ENCODE measurements at places on chromosomes 7 and 10.
A peak's percentile ranks its signal among the peaks of the same experiment; 100 is the strongest.

DNA sequence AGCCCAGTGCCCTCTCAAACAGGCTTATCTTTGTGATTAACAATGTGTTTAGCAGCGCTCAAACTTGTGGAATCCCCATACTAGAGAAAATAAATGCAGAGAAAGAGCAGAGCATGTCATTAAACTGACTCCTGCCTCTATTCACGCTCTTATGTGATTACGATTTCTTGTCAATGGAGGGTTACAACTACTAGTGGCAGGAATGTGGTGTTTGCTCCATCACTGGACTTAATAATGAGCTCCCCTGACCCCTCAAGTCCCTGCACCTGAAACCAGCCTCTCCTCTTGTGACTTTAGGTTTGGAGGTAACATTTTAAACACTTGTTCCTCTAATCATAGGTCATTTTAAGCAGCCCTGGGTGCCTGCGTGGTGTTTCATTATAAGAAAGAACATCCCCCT lies 121.9 kb downstream of the PLPP4 start:
- no peak for DNase-seq

DNA sequence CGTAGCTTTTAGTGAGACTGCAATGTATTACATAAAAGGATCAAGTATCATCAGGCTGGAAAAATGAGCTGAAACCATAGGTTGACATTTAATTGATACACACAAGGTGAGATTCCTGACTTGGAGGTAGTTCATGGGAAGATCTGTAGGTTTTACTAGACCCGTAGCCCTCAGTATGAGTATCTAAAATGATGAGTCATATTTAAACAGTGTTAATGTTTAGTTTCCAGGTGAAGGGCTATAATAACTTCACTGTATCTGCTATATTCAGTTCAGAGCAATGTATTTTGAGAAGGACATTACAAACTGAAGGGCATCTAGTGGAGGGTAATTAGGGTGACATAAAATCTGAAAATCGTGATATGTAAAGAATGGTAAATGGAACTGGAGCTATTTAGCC lies 35.0 kb downstream of the ENTPD1 start:
- no peak for DNase-seq

- DNase-seq, result no peak
These were observed 65.0 kb downstream of the FRMD4A start for GRCh38 chr10:14265709-14266108.

DNA sequence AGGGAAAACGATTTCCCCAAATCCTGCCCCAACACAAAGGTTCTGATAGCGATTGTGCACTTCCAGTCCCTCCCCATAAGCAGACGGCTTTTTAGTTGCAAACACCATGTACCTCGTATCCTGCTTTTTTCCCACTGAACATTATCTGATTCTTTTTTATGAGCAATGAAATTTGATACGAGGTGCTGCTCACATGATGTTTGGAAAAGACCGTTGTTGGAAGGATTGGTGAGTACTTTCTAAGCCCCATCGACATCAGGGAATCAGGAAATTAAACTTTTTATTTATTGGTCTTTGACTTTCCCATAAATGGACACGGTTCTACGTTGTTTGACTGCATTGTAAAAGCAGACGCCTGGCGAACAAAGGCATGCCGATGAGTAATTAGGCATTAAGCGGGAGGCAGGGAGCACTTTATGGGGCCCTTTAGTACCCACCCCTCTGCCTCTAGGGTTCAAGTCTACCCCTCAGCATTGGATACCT lies 49.4 kb downstream of the TEX36 start:
- DNase-seq, result no peak

DNA sequence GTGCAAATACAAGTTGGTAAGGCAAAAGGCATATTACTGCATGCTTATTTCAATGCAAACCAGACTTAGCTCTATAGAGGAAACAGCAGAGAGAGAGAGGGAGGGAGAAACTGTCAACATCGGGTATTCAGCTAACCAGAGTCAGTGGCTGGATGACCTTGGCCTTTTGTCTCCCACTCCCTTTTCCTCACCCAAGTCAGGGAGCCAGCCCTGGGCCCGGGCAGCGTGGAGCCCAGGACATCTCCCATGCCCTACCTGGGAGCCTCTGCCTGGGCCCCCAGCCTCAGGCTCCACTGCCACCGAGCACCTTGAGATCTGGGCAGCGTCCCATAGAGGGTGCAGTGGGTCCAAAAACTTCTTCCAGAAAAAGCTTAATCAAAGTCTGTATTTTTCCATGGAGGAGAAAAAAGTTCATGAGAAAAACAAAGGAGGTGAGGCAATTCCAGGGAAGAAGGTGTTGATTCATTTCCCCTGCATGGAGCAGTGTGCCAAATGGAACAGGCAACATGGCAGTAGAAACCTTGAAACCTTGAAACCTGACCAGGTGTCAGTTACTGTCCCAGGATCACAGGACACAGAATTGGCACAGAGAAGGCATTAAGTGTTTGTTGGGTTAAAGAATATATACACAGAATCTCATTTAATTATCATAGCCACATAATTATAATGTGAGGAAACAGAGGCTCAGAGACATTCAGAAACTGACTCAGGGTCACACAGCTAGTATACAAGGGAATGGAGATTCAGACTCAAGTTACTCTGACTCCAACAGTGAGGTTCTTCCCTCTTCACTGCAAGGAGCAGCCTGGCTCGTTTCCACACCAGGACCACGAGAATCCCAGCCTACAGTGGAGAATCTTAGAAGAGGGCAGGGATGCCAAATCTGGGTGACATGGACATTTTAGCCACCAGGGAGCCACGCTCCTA lies 5.8 kb upstream of the NCOA4 start:
- no peak for DNase-seq

GRCh38 chr7:44224974-44225565 lies 24.3 kb downstream of the YKT6 start:
- DNase-seq, result no peak

GRCh38 chr10:102003541-102003940 lies 52.4 kb downstream of the ARMH3 start:
- DNase-seq, result no peak

DNA sequence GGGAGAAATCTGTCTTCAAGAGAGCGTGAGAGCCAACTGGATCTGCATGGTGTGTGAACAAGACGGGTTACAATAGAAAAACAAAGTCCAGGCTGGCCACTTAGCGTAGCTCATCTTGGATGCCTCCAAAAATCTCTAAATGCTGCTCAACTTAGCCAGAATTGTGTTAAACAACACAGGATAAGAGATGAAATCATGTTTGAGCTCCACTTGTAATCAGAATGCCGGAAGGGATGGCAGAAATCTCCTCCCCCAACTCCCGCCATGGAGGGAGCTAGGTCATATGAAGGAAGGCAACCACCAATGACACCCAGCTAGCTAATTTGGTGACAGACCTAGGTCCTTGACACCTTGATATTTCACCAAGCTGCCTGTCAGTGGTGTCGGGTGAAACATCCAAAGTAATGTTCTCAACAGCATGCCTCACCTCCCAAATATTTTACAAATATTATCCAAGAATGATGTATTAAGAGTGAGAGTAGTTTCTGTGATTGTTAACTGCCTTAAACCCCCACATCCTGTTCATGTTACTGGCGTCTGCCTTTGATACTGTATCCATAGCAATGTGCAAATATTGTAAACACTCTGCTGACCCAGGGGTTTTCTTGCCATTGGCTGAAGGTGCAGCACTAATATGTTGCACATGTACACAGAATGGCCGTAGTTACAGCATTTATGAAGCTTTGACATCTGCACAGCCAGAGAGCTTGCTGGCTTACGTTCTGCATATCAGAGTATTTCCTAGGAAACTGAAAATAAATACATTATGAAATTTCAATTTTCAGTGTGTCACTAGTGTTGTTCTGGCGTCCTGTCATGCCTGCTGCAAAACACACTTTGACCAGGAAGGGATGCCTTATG lies 25.8 kb downstream of the TMEM254 start:
- peak; percentile 74 for DNase-seq

- no peak for DNase-seq
These were observed 78.0 kb downstream of the GOLGA7B start for GRCh38 chr10:97927622-97928021.

DNA sequence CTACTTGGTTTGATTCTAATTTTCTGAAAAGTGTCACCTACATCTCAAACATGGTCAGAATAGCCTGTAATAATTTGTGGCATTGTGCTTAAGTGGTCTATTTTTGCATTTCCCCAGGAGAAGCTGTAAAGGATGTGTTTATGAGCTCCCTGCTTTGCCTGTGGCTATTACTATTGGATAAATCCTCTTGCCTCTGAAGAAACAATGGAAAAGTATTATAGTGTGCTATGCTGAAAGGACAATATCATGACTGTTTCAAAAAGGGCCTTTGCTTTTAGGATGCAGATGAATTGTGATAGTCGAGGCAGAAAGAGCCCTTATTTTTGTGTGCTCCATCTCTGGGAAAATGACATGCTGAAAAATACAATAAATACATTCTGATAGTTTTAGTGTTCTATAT lies 94.1 kb upstream of the ARMC3 start:
- DNase-seq, result no peak

- no peak for DNase-seq
These were observed 167.5 kb downstream of the ITGB1 start for GRCh38 chr10:32790483-32790882.

DNA sequence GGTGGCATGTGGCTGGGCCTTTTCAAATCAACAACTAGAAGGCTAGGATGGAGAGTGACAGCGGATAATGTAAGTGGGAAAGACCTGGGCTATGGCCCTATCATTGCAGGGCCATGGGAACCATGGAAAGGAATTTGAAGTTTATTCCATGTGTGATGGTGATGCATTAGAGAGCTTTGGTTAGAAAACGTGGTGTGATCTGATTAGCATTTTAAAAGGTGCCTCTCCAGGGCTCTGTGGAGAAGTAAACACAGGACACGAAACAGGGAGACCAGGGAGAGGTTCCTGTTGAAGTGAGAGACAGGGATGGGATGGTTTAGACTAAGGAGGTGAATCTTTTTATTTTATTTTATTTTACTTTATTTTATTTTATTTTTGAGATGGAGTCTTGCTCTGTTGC lies 749.5 kb downstream of the GATA3 start:
- no peak for DNase-seq

- no peak for DNase-seq
These were observed 21.7 kb upstream of the SMO start for GRCh38 chr7:129166745-129167144.

GRCh38 chr10:101816376-101816775 lies 1.9 kb downstream of the OGA start:
- DNase-seq, result no peak

DNA sequence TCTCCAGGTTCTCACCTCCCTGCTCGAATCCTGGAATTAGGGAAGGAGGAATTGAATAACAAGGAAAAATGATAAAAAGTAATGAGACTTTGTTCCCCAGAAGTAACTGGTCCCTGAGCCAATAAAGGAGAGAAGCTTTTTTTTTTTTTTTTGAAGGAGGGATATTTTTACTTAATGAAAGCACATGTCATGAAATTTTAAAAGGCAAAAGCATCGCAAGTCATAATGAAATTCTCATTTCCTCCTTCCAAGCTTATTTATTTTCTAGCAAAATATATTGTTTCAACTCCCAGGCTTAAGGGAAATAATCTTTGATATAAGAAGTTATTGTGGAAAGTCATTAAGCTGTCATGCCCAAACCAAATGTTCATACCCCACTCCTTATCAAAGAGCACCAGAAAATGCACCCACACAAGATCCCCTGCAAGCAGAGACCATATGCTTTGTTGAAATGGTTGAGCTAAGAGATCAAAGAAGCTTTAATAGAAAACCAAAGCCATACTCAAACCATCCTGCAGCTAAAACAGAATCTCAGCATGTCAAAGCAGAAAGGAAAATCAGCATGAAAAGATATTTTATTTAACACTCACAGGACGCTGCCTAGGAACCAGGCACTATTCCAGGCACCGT lies 16.7 kb upstream of the ABCC2 start:
- no peak for DNase-seq

DNA sequence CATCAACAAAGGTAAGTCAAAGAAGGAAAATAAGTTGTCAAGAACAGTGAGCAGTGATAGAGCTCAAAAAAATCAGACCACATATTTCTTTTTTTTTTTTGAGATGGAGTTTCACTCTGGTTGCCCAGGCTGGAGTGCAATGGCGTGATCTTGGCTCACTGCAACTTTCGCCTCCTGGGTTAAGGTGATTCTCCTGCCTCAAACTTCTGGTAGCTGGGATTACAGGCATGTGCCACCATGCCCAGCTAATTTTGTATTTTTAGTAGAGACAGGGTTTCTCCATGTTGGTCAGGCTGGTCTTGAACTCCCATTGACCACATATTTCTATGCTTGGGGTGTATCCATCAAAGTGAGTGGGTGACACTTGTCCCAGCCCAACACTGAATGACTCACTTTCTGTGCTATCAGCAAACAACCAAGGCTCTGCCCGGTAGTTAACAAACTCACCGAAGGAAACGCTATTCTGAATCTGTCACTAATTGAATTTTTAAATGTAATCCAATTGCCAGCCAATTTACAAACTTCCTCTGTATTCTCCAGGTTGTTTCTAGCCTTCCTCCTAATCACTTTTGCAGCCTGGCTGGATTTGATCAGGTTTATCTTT lies 19.6 kb upstream of the SMNDC1 start:
- no peak for DNase-seq

DNA sequence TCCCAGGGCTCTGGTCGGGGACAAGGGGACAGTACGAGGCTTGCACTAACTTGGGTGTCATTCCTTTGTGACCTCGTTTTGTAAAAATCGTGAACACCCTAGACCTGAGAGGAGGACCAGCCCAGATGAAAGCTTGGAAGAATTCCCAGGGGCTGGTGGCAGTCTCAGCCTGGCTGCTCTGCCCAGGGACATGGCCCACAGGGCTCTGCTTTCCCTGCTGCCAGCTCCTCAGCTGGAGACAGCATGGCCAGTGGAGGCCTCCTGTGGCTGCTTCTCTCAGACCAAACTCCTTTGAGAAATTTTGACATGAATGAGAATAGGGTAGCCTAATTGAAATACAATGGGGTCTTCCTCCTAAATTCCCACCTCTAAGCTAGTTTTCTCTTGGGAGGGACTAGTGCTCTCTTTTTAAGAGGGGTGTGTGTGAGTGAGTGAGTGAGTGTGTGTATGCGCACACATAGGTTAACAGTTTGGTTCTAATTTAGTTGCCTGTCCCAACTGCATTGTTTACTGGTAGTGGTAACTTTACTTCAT lies 140.3 kb upstream of the EFCAB10 start:
- DNase-seq, result no peak

DNA sequence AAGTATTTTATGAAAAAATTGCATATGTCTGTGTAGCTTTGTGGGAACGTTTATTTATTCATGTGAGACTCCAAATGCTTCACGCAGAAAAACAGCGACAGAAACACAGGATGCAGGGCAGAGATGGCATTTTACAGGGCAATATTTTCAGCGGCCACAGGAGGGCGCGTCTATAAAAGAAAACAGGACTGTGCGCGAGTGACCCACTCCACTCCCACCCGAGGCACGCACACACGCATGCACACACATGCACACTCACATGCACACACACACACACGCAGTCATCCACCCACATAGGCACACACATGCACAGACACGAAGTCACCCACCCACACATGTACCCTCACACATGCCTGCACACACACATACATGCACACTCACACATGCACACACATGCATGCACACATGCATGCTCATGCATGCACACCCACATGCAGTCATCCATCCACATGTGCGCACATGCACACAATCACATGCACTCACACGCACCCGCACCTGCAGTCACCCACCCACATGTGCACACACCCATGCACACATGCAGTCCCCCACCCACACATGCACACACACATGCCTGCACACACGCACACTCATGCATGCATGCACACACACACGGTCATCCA lies 96.3 kb downstream of the DNAJB6 start:
- no peak for DNase-seq
